ENCODE measurements at places on chromosomes 6 and 20.

GRCh38 chr6:42142118-42142835 is at the start of gene C6orf132:
C6orf132 (minus strand) TSS chr6:42142620; CDS start chr6:42142444, 176 bp downstream.
- peak; percentile 19 for DNase-seq

- DNase-seq, result no peak
Measured at GRCh38 chr20:43863330-43863729, 51.3 kb upstream of the TOX2 start.

DNA sequence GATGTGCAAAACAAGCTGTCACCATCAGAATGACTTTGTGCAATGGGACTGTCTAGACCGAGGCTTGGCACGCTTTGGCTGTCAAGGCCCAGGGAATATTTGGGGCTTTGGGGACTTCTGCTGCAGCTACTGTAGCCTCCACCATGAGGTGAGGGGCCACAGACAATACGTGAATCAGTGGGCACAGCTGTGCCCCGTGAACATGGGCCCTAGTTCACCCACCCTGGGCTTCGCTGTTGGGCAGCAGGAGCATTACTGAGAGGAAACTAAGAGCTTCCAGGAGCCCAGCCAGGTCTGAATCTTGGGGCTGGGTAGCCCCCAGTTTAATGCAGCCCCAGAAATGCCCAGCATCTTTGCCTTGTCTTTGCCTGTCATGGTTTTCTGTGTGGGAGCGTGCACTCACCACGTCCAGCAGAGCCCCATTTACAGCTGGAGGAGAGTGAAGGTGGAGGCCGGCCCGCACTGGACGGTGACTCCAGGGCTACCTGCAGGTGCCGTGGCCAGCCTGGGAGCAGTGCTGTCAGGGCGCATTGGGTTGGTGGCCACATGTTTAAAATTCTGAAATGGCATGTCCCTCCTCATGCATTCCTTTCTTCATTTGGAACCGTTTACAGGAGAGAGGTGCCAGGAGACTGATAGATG is 34.7 kb downstream of the DUSP22 start:
- DNase-seq, result no peak

DNA sequence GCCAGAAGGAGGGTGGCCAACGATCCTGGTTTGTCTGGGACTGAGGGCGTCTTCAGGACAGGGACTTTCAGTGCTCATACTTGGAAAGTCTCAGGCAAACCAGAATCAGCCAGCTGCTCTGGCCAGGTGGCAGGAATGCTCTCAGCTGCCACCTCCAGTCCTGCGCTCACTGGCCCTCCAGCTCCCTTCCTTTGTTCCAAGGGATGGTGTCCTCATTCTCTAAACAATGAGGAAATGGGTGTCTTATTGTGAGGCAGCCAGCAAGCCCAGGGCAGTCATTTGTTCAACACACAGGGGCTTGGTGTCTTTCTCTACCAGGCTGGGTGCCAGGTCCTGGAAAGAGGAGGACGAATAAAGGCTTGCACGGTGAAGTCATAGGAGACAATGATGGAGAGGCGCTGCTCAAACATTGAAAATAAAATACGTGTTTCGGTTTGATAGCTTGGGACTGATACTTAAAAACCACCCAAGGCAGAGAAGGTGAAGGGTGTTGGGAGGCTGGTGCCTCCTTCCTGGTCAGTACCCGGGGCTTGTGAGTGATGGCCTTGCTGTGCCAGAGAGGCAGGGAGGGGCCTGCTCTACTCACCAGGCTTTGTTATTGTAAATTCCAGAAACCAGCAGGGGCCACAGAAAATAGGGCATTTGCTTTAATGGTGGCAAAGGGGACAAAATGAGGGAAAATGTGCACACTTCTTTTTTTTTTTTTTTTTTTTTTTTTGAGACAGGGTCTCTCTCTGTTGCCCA is 11.3 kb upstream of the TMEM181 start:
- peak; percentile 97 for DNase-seq

- no peak for DNase-seq
Measured at GRCh38 chr6:101226677-101227135, 166.8 kb upstream of the GRIK2 start.

GRCh38 chr20:57471496-57472372 is 53.2 kb downstream of the CTCFL start:
- peak; percentile 41 for DNase-seq

DNA sequence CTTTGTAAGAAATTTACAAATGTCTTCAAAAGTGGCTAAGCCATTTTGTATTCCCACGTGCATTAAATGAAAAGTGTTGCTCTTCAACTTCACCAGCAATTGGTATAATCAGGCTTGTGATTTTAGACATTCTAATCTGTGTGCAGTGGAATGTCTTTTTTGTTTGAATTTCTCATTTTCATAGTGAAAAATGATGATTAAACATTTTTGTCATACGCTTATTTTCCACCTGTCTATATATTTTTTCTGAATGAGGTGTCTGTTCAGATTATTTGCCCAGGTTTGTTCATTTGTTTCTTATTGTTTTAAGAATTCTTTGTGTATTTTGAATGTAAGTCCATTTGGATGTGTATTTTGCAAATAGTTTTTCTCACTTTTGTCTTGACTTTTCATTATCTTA is 558.1 kb downstream of the TENT5A start:
- no peak for DNase-seq

DNA sequence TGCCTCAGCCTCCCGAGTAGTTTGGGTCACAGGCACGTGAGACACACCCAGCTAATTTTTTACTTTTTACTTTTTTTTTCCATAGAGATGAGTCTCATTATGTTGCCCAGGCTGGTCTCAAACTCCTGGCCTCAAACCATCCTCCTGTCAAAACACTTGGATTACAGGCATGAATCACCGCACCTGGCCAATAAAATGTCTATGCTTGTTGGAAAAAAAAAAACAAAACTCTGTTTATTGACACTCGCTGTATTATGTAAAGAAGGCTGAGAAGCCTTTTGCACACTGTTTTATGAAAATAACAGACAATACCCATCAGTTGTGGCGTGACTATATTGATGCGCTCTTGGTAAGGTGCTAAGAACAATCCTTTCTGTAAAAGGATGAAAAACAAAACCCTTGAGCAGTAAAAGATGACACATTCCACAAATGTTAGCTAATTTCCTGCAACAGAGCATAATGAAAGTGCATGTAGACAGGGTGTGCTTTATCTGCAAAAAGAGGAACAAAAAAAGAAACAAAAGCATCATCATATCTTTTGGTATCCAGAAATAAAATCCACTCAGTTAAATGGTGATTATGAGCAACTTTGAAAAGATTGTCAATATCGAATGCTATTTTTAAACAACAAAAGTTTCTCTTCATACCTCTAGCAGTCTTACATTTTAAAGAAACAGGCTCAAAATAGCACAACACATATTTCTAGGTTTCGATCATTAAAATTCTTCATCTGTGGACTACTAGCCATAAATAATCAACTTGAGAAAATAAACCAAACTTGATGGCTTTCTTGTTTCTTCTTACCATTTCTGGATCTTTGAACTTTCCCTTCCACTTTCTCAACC is 108.3 kb upstream of the PHACTR1 start:
- no peak for DNase-seq

DNA sequence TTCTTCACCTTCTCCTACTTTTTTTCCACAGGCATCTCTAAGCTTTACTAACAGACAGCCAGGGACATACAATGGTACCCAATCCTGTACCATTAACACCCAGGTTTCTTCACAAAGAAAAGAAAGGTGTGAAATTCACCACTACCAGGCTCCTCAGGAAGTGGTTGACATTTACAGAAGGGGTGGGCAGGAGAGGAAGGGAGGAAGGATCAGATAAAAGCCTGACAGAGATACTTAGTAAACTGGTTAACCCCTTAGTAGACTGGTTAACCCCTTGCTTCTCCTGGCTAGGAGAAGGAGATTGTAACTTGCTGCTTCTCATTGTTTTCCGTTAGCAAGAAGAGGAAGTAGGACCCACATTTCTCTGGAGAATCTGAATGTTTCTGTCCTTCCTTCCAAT is 7.2 kb downstream of the SAMD3 start:
- no peak for DNase-seq

DNA sequence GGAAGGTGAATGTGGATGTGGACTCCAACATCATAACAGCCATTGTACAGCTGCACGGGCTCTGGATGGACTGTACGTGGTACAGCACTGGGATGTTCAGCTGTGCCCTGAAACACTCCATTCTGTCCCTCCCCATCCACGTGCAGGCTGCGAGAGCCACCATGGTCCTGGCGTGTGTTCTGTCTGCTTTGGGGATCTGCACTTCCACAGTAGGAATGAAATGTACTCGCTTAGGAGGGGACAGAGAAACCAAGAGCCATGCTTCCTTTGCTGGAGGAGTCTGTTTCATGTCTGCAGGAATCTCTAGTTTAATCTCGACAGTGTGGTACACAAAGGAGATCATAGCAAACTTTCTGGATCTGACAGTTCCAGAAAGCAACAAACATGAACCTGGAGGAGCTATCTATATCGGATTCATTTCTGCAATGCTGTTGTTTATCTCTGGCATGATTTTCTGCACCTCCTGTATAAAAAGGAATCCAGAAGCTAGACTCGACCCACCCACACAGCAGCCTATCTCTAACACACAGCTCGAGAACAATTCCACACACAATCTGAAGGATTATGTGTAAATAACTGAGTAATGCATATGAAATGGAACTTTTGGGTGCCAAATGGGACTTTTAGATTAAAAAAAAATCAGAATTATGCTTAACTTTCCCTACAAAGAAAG is 12.1 kb downstream of the CLDN20 start:
- no peak for DNase-seq

GRCh38 chr6:141965016-141965545 is 167.6 kb upstream of the GJE1 start:
- no peak for DNase-seq
